SK-N-SH (cell line): ENCODE measurements at places on chromosomes 7 and 10. TPM values are rescaled to one million over a fixed set of nuclear protein-coding genes. Genes with fewer than 3 reads are reported as not detected.
A peak's percentile ranks its signal among the peaks of the same experiment; 100 is the strongest.

- no peak for DNase-seq
These were observed 19.8 kb upstream of the VWDE start for GRCh38 chr7:12423355-12423996.

DNA sequence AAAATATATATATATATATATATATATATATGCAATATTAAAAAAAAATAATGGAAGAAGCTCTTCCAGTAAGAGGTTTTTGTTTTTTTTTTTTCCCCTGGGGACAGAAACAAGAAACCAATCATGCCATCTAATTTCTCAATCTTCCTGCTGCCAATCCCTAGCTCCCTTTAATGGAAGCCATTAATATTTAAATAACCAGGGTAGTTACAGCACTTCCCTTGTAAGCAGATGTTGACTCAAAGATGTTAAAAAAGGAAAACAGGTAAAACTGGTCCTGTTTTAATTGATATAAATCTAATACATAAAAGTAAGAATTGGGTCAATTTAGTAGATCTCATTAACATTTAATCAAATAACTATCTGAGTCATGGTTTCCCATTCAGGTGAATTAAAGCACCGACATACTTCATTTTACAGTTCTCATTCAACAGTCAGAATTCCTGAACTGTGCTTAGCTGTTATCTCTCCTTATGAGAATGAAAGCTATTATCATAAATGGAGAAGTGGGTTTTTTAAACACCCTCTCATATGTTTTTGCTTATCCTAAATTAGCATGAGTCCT lies 22.6 kb downstream of the CPVL start:
- DNase-seq = no peak

GRCh38 chr7:41786944-41787343 lies 84.1 kb upstream of the INHBA start:
- no peak for DNase-seq

DNA sequence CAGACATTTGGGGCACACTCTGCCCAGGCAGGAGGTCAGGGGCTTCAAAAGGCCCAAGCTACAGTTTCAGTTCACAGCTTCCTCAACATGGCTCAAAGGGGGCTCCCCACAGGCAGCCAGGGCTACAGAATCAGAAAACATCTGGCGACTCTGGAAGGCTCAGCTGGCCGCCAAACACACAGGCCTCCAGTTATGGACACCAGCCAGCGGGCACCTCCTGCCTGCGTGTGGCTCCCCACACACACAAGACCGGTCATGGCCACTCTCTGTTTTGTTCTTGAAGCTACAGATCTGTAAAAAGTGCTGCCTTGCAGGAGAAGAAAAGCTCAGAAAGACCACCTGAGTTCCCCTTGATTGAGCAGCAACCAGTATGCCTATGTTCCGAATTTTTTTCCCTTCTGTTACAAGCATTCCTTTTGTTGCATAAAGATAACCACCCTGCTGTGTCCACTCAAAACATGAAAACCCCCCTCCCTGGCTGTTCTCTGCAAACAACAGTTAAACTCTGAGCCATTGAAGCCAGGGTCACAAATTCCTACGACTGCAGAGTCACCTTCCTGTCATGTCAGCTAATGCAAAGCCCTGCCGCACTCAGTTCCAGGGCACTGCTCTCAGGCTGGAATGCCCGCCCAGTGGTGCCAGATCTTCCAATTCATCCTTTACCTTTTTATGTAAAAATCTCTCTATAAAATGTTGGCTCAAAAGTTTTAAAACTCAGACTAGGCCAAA lies 33.6 kb downstream of the VSTM4 start:
- DNase-seq = peak; percentile 61

DNA sequence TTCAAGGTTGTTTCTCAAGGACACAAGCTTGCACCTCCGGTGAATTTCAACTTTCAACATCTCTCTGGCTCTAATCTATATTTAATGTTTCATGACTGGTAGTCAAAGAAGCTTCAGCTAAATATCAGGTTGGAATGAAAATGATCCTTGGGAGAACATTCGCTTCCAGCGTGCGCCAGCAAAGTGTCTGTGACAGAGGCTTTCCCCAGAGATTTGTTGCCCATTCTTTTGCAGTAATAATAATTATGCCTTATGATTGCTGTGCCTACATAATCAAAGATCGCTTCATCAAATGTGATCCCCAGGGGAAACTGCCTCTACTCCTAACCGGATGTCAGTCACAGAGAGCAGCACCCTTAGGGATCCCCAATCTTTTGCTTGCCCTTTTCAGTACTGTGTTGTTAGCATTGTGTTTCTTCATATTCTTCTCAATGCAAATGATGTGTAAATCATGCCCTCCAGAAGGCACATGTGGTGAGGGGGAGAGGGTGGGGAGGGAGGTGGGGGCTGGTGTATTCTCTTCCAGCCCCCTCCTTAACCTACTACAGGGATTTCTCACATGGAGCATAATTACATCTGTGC lies 30.5 kb downstream of the FZD1 start:
- no peak for DNase-seq

- DNase-seq = no peak
These were observed 595 bp upstream of the SUMF2 start for GRCh38 chr7:56063500-56063881.

DNA sequence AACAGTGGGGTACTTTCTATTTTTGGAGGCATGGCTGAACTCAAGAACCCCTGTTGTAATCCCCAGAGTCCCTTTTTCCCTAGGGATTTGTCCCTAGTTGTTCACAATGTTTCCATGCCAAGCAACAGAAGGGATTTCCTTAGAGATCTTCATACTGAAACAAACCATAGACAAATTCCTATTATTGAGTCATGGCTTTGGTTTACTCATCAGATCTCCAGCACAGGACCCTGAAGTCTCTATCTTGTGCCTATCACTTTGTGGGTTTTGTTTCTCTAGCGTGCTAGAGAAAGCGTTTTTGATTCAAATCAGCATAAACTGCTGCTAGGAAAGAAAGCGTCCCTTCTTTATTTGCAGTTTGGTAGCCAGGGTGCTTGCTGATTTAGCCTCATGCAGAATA lies 165.0 kb downstream of the BAMBI start:
- DNase-seq = no peak

DNA sequence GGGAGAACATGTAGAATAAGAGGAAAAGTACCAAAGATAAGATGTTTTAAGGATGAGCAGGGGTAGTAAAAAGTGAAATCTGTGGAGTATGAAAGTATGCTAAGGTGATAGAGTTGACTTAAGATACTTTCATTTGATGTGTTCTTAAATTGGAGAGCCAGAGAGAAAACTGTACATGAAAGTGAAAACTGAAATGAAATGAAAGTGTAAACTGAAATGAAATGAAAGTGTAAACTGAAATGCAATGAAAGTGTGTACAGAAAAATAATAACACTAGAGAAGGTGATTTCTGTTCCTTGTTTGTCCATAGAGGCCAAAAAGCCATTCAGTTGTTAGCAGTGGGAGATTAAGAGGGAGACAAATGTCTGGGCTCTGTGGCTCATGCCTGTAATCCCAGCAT lies 17.5 kb downstream of the AHR start:
- DNase-seq = no peak

DNA sequence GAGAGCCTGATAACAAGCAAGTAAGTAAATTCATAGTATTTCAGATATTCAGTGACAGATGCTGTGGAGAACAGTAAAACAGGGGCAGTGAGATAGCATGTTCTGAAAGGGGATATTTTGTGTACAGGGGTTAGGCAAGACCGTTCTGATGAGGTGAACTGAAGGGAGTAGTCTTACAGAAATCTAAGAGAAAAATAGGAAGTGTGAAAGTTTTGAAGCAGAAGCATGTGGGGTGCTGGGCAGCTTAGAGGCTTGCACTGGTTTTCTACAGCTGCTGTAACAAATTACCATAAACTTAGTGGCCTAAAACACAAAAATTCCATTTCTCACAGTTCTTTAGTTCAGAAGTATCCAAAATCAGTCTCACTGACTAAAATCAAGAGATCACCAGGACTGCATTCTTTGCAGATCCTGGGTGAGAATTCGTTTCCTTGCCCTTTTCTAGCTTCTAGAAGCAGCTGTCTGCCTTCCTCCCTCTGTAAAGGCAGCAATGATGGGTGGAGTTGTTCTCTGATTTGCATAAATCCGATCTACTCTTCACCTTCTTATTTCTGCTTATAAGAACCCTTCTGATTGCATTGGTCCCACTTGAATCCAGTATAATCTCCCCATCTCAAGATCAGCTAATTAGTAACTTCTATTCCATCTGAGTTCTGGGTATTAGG lies 7.5 kb upstream of the KLF14 start:
- DNase-seq = no peak

DNA sequence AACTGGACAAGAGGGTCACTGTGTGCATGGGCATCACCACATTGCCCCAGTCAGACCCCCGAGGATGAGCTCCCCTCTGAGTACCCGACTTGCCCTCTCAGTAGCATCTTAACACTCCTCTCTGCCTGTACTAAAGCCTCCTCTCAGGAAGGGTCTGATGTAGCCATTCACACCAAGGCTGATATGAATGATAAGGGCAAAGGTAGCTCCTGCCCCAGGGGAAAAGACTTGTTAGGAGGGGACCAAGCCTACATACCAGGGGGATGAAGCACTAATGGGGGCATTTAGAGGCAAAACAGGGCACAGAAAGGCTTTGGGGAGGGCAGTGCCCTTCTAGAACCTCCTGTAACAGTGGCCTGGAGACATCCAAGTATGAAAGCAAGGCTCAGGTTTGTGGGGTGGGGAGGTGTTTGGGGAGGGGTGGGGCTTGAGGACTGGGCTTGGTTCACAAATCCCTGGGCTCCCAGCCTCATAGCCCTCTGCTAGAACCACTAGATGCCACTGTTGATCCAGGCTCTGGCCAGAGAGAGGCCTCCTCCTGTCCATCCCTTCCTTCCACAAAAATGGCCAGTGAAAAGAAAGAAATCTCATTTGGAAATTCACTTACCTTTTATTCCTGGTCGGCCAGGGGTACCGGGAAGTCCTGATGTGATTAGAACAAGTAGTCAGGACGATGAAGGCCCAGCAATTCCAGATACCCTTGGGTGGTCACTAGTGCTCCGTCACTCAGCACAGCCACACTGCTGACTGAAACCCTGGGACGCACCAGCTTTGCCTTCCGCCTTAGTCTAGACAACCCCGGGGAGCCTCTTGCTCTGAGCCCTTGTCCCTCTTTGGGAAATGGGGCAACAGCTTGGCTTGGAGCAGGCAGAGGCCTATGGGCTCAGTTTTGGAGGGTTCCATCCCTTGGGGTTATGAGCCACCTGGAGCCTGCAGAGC lies 40.3 kb downstream of the COL17A1 start:
- peak; percentile 74 for DNase-seq

DNA sequence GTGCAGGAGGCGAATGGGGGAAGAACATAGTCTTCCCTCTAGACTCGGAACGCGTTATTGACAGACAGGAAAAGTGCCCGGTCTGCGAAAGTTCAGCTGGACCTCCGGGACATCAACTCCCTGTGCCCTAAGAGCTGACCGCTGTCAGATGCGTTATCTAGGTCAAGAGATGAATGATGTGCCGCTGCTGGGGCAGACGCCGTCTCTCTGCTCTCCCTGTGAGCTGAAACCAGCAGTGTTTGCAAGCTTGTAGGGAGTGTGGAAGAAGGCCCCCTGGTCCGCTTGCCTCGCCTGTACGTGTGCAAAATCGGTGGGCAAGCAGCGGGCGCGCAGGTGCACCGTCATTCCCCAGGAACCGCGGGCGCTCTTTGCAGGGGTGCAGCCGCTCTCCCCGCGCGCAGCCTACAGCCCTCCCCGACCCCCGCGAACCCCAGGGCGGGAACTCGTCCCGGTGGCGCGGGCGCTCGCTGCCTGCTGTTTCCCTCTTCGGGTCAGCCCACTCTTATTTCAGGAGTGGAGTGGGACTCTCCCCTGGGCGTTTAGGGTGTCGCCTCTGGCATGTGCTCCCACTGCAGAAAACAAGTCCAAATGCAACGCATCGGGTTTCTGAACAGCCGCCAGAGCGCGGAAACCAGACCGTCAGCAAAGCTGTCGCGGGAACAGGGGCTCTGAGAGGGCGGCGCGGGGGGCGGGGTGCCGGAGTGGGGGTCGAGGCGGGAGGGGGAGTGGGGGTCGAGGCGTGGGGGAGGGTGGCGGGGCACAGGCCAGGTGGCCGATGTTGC lies 1.8 kb upstream of the PFKFB3 start:
- DNase-seq = peak; percentile 46

DNA sequence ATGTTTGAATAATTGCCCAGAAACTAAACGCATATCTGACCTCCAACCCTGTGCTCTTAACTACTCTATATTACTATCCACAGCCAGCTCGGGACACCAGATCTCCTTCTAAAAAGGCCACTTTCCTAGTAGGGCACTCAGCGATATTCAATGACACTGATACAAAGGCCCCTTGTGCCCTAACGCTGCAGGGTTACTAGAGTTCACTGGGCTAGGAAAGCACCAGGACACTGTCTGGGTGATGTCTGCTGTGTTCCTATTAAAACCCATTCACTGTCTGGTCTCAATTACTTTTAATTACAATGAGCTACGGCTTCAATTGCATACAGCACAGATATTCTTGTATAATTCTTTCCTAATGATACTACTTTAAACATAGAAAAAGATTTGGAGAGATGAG lies 91.7 kb downstream of the SORCS1 start:
- peak; percentile 53 for DNase-seq

- no peak for DNase-seq
These were observed 40.3 kb upstream of the GNAT3 start for GRCh38 chr7:80552031-80552694.

- DNase-seq = no peak
These were observed 491.0 kb downstream of the XPNPEP1 start for GRCh38 chr10:109432281-109432680.

DNA sequence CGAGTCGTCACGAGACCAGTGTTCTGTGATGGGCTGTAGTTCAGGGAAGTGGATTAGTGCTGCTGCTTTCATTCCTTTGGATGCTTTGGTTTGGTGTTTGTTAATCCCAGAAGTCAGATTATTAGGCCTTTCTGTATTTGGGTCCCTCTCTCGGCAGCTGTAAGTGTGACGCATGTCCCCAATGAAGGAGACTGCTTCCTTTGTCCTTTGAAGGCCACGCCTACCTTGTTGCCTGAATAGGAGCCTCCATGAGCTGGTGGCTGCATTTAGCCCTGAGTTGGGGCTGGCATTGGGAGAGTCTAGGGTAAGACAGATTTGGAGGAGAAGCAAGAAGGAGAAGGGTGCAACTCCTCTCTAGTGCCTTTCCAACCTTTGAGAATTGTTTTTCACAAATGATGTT lies 34.5 kb downstream of the DOCK1 start:
- no peak for DNase-seq

GRCh38 chr7:124840435-124840834 lies 74.8 kb upstream of the GPR37 start:
- DNase-seq = peak; percentile 25

The OPN1SW gene
- polyA plus RNA-seq = 0.05 TPM in 1 of 2 replicates, not detected in the other

The SFXN2 gene
- polyA plus RNA-seq = 10.2 and 10.6 TPM in 2 replicates

The AUTS2 gene
- 7.8 and 15.6 TPM in 2 replicates for polyA plus RNA-seq

The KCNIP2 gene
- polyA plus RNA-seq = 1.0 and 1.8 TPM in 2 replicates

The EN2 gene
- 0.02 TPM in 1 of 2 replicates, not detected in the other for polyA plus RNA-seq

The SYCE1 gene
- not detected in 2 replicates for polyA plus RNA-seq

The CHCHD2 gene
- polyA plus RNA-seq = 500 and 624 TPM in 2 replicates

The NCF1 gene
- 0.05 TPM in 1 of 2 replicates, not detected in the other for polyA plus RNA-seq

The GRB10 gene
- 4.4 and 5.1 TPM in 2 replicates for polyA plus RNA-seq
